ENCODE measurements at places on chromosomes 4 and X.

- no peak for DNase-seq
These were observed 36.3 kb downstream of the ATXN3L start for GRCh38 chrX:13283512-13283911.

DNA sequence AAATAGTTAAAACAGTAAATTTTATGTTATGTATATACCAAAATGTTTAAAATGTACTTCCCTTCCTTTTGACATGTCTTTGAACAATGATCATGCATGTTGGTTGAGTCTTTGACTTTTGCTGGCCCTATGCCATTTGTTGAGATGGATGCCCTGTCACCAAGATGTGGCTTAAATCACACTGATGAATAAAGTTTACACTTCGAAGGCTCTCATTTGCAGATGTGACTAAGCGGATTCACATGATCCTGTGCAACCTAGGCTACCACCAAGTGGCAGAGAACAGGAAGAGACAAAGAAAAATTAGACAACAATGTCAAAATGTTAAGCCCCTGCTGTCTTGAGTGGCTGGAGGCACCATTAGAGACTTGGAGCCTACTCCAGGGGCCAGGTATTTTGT lies 139.9 kb downstream of the RAB28 start:
- no peak for DNase-seq

- no peak for DNase-seq
These were observed 46.8 kb upstream of the ELF2 start for GRCh38 chr4:139223682-139224317.

DNA sequence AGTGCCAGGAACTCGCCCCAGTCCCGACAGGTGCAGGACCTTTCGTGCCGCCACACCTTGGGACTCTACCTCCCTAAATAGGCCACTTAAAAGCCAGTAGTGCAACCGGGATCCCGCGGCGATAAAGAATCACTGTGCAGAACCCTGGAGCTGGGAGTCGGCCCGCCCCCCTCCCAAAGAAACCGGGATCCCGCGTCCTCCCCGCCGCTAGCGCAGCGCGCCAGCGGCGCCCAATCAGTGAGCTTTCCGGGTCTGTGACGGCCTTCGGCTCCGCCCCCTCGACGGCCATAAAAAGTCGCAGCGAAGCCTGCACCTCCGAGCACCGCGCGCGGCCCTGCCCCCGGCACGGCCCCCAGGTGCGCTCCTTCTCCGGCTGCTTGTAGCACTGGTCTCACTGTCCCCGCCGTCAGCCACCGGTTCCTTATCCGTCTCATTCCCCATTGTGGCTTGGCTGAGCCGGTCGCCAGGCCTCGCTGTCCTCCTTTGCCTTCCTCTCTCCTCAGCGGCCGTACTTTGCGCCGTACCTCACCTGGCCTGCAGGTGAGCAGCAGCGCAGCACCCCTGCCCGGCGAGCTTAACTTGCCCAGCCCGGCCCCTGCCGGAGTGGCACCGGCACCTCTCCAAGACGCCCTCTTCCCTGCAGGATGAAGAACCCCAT lies at the start of gene LRAT:
TSS of gene LRAT (plus strand) at position 318 of the 658 bp plus-strand sequence. CDS start at position 645, 327 bp downstream.
- no peak for DNase-seq

GRCh38 chr4:77801260-77801608 lies 17.9 kb downstream of the CNOT6L start:
- DNase-seq: no peak

GRCh38 chrX:129696463-129697155 lies 41.9 kb upstream of the APLN start:
- no peak for DNase-seq

All from activated naive CD8-positive, alpha-beta T cell treated with anti-CD3 and anti-CD28 coated beads, Interleukin-2, amount 50 U/mL, for 16 hours (primary cell).